ENCODE measurements at places on chromosomes 7 and 10.

DNA sequence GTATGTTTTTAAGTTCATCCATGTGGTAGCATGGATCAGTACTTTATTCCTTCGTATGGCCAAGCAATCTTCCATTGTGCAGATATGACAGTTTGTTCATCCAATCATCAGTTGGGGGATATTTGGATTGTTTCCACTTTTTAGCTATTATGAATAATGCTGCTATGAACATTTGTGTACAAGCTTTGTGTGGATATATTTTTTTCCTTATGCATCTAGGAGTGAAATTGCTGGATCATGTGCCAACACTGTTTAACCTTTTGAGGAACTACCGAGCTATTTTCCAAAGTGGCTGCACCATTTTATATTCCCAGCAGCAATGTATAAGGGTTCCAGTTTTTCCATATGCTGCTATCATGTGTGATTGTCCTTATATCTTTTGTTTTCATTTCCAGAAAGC is 140.1 kb downstream of the HIBADH start:
- DNase-seq = no peak

- DNase-seq = no peak
Measured at GRCh38 chr7:122183106-122183505, 39.1 kb upstream of the AASS start.

GRCh38 chr7:121366852-121367431 is 29.2 kb downstream of the FAM3C start:
- DNase-seq = no peak

DNA sequence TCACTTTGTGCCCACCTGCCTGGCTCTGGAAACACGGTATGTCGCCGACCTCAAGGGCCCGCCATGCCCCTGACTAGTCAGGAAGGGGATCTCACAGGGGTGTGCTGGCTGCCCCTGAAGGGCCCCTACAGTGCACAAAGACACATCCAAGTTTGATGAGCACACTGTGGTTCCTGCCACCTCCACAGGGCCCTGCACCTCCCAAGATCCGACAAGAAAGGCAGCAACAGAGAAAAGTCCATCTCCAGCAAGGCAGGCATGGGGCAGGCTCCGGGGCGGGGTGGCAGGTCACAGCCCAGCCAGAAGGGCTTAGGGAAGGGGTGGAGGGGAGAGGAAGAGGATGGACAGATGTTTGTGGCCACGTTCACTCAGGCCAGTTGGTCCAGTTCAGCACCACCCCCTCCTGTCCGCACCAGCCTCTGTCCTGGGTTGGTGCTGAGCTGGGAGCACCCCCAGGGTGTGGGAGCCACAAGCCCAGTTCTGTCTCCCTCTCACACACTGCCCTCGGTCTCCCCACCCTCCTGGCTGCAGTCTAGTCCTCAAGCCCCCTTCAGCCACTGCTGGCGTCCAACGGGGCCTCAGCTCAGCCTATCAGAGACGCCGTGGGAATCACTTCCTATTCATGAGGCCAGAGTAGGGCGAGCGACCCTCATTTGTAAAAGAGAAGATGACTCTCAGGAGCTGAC is 11.5 kb downstream of the DRGX start:
- DNase-seq = no peak

- DNase-seq = no peak
Measured at GRCh38 chr7:29375641-29376562, 181.3 kb downstream of the CHN2 start.
